Uterine smooth muscle cell (primary cell): ENCODE measurements at places on chromosomes 3 and 15. TPM values are rescaled to one million over a fixed set of nuclear protein-coding genes. Genes with fewer than 3 reads are reported as not detected.

Gene MKRN3
- total RNA-seq = 0.37 and 0.89 TPM in 2 replicates

Gene CCR5
- total RNA-seq = 0.11 TPM in 1 of 2 replicates, not detected in the other

Gene EFCC1
- not detected in 2 replicates for total RNA-seq

Gene ZNF717
- total RNA-seq = 15.4 and 19.6 TPM in 2 replicates

Gene CAMP
- not detected in 2 replicates for total RNA-seq

Gene RASL12
- 0.87 and 4.1 TPM in 2 replicates for total RNA-seq
